ENCODE measurements at places on chromosomes 4 and X. TPM values are rescaled to one million over a fixed set of nuclear protein-coding genes. Genes with fewer than 3 reads are reported as not detected.

The GAGE1 gene
- not detected for total RNA-seq

DNA sequence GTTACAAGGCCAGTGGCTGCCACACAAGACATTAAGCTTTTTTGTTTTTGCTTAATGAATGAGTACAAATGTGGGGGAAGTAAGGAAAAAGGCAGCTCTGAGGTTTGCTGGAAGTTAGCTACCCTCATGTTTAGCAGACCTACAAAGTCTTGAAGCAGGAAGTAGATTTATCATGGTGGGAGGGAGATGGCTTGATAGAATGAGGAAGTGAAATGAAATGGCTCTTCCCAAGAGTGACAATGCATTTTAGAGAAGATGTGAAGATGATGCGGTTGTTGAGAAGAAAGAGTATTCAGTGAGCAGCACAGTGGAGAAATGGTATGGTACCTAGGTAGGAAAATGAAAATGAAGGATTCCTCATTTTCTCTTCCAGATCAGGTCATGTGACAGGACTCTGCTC is 108.0 kb downstream of the SLIT2 start:
- no peaks in the 10 kb centered on the region for H3K27me3 ChIP-seq
- no peak overlapping the region for H3K4me3 ChIP-seq
- DNase-seq, result no peak
- no peaks in the 10 kb centered on the region for H3K36me3 ChIP-seq
- H3K27ac ChIP-seq, result no peak overlapping the region

The PFKFB1 gene
- total RNA-seq, result 0.61 TPM

GRCh38 chr4:37968747-37969146 is 8.5 kb downstream of the PTTG2 start:
- H3K4me1 ChIP-seq, result peaks cover 12% of the 10 kb centered on the region
- no peak overlapping the region for H3K27ac ChIP-seq
- H3K4me3 ChIP-seq, result no peak overlapping the region
- DNase-seq, result no peak
- peaks cover 20% of the 10 kb centered on the region for H3K36me3 ChIP-seq
- H3K27me3 ChIP-seq, result no peaks in the 10 kb centered on the region

- H3K27me3 ChIP-seq, result peaks cover 16% of the 10 kb centered on the region
- no peak for DNase-seq
- no peak overlapping the region for H3K27ac ChIP-seq
- H3K4me1 ChIP-seq, result no peaks in the 10 kb centered on the region
- no peaks in the 10 kb centered on the region for H3K36me3 ChIP-seq
- no peak overlapping the region for H3K4me3 ChIP-seq
Observed at GRCh38 chrX:104567506-104567905, 1.5 kb downstream of the IL1RAPL2 start.

GRCh38 chr4:113639326-113639725 is 122.2 kb downstream of the CAMK2D start:
- peaks cover 46% of the 10 kb centered on the region for H3K4me1 ChIP-seq
- DNase-seq, result no peak
- H3K36me3 ChIP-seq, result peaks cover 12% of the 10 kb centered on the region
- H3K27ac ChIP-seq, result no peak overlapping the region
- no peak overlapping the region for H3K4me3 ChIP-seq

GRCh38 chr4:188869581-188869980 is 730.3 kb downstream of the TRIML1 start:
- H3K4me3 ChIP-seq, result no peak overlapping the region
- H3K36me3 ChIP-seq, result no peaks in the 10 kb centered on the region
- H3K27me3 ChIP-seq, result no peaks in the 10 kb centered on the region
- no peak for DNase-seq
- no peak overlapping the region for H3K27ac ChIP-seq
- no peaks in the 10 kb centered on the region for H3K4me1 ChIP-seq
